Karpas-422 (cell line): ENCODE measurements at places on chromosomes 3 and 15. TPM values are rescaled to one million over a fixed set of nuclear protein-coding genes. Genes with fewer than 3 reads are reported as not detected.

- no peak overlapping the region for H3K27ac ChIP-seq
- DNase-seq: no peak
- H3K27me3 ChIP-seq: no peaks in the 10 kb centered on the region
- H3K36me3 ChIP-seq: no peaks in the 10 kb centered on the region
- no peak overlapping the region for H3K4me3 ChIP-seq
Measured at GRCh38 chr3:112084980-112085705, 1.0 kb upstream of the C3orf52 start.

DNA sequence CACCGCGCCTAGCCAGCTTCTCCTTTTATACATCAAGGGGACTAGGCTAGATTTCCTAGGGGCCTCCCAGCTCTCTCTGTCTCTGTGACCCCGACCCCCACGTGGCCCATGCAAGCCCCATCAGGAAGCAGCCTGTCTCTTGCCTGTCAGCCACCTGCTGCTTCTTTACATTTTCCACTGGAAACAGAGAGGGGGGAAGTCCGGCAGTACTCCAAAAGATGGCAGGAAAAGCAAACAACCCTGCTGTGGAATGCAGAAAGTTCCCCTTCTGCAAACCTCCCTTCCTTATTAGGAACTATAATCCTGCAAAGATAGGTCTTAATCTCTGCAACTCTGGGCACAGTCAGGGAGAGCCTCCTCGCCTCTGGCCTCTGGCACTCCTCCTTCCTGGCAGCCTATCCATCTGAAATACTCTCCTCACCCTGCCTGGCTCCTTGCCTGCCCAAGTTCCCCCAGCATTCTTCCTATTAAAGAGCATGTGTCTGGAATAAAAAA is 47.4 kb upstream of the HACD2 start:
- H3K27ac ChIP-seq: no peak overlapping the region
- no peak for DNase-seq
- H3K36me3 ChIP-seq: no peaks in the 10 kb centered on the region

- H3K27me3 ChIP-seq: no peaks in the 10 kb centered on the region
- no peak for DNase-seq
- H3K4me3 ChIP-seq: no peak overlapping the region
- no peaks in the 10 kb centered on the region for H3K36me3 ChIP-seq
- H3K4me1 ChIP-seq: no peaks in the 10 kb centered on the region
Measured at GRCh38 chr15:85089929-85090597, 108.4 kb downstream of the PDE8A start.

MNS1 gene
- 3.5 and 4.6 TPM in 2 replicates for total RNA-seq

CLRN1 gene
- total RNA-seq: not detected in 2 replicates

- H3K27ac ChIP-seq: no peak overlapping the region
- H3K27me3 ChIP-seq: no peaks in the 10 kb centered on the region
- no peaks in the 10 kb centered on the region for H3K4me1 ChIP-seq
Measured at GRCh38 chr3:110397115-110397514, 674.5 kb upstream of the NECTIN3 start.

ABCF3 gene
- 61.6 and 62.9 TPM in 2 replicates for total RNA-seq

DNA sequence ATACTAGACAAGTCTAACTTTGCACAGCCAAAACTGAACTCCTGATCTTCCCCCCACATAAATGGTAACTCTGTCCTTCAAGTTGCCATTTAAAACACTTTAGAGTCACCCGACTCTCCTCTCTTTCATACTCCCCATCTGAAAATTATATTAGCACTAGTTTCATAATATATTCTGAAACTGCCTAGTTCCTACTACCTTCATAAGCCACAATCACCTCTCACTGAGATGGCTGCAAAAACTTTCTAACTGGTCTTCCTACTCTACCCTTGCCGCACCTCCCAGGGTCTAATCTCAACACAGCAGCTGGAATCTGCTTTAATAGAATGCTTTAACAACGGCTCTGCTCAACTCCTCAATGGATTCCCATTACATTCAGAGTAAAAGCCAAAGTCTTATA is 55.0 kb downstream of the GLB1 start:
- no peak for DNase-seq
- H3K4me1 ChIP-seq: peaks cover 5% of the 10 kb centered on the region
- H3K27me3 ChIP-seq: no peaks in the 10 kb centered on the region
- H3K27ac ChIP-seq: no peak overlapping the region
- H3K36me3 ChIP-seq: peaks cover 6% of the 10 kb centered on the region; the same call in 1 of the 2 replicates

- no peak for DNase-seq
Measured at GRCh38 chr3:126060613-126061145, 23.2 kb downstream of the SLC41A3 start.

SEC61A1 gene
- 85.3 and 86.3 TPM in 2 replicates for total RNA-seq

DNA sequence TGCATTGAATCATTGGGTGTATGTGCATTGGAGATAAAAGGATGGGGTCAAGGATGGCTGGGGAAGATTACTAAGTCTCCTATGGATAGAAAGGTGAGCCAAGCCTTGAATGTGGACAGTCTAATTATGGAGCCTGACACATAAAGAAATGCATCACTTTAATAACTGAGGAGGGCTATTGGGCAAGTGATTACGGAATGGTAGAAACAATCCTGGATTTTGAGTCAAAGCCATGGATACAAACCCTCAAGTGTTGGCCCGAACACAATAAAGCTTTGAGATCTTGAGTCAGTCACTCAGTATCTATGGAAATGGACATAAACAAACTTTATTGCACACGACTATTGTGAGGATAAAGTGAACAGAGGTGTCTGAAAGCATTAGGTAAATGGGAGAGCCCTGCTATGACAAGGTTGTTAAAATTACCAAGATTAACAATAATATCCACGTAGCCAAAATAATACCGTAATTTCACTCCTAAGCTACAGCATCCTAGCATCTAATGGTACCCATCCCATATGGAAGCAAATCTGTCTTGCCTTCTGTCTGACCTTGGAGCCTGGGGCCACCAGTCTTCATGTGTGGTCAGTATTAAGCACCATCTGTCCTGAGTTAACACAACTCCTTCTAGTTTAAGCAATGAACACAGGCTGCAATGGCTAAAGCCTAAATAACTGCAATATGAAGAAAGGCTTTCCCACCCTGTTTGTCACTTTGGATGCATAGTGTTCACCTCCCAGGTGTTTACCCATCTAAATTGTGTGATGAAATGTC is 136.9 kb upstream of the PRICKLE2 start:
- no peaks in the 10 kb centered on the region for H3K4me1 ChIP-seq
- no peak overlapping the region for H3K27ac ChIP-seq
- no peak overlapping the region for H3K4me3 ChIP-seq
- no peaks in the 10 kb centered on the region for H3K27me3 ChIP-seq

- H3K36me3 ChIP-seq: no peaks in the 10 kb centered on the region
- H3K4me3 ChIP-seq: no peak overlapping the region
- no peaks in the 10 kb centered on the region for H3K4me1 ChIP-seq
Measured at GRCh38 chr3:44077267-44077666, 164.4 kb upstream of the TOPAZ1 start.

DNA sequence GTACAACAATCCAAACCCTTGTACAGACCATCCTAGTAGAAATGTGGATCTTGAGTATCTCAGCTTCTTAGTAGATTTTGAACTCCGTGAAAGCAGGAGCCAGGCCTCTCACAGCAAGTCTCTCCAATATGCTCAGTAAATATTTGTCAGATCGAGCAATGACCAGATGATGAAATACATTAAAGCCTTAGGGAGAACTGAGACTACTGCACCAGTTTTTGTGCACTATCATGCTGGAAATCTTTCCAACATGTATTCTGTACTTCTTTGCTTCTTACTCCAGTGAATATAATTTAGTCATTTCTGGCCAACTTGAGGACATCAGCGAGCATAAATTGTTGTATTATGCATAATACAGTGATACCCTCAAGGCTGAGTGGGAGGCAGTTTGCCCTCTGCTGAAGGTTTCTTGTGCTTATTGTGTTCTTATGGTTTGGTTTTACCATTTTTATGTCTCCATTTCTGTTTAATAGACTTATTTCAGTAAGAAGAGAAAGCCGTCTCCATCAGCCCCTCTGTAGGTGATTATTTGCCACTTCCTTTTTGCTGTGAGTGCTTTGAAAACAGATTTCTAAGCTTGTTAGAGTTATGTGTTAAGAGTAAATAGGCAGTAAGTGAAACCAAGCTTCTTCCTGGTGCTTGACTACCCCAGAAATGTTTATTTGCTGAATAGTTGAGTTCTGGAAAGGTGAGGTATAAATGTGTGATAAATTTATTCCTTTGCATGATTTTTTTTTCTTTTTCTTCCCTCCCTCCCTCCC is 147.1 kb downstream of the PGPEP1L start:
- no peak overlapping the region for H3K4me3 ChIP-seq
- DNase-seq: no peak
- H3K36me3 ChIP-seq: no peaks in the 10 kb centered on the region
- H3K27ac ChIP-seq: no peak overlapping the region
- H3K27me3 ChIP-seq: no peaks in the 10 kb centered on the region
- H3K4me1 ChIP-seq: peaks cover under 1% of the 10 kb centered on the region; the same call in 1 of the 2 replicates

DNA sequence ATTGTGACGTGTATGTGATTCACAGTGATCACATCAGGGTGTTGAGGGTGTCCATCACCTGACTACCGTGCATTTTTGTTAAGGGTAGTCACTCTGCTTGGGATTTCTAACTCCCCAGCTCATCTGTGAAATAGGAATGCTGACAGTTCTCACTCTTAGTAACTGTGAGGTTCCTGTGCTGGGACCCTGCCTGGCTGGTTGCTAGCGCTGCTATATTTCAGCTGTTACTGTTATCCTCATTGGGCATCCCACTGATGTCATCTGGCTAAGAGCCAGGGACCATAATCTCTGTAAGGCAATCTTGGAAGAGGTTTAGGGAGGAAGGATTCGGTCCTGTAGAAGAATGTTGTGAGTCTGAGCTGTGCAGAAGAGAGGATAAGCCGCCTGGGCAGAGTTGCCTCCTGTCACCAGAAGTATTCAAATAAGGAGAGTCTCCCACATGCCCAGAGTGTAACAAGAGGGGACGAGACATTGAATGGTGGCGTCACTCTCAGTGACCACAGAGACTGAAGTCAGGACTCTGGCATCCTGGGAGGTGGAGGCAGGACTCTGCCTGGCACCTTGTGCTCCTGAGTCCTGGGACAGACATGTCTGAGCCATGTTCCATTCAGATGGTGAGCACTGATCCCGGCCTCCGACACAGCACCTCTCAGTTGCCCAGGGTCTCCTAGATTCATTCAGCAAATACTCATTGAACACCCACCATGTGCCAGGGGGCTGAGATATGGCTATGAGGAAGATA is 52.2 kb downstream of the FBLN2 start:
- no peak overlapping the region for H3K4me3 ChIP-seq
- no peak for DNase-seq
- H3K27ac ChIP-seq: no peak overlapping the region
- H3K4me1 ChIP-seq: no peaks in the 10 kb centered on the region
- no peaks in the 10 kb centered on the region for H3K27me3 ChIP-seq

SNTN gene
- not detected in 2 replicates for total RNA-seq

BCL6 gene
- 488 and 569 TPM in 2 replicates for total RNA-seq

DNA sequence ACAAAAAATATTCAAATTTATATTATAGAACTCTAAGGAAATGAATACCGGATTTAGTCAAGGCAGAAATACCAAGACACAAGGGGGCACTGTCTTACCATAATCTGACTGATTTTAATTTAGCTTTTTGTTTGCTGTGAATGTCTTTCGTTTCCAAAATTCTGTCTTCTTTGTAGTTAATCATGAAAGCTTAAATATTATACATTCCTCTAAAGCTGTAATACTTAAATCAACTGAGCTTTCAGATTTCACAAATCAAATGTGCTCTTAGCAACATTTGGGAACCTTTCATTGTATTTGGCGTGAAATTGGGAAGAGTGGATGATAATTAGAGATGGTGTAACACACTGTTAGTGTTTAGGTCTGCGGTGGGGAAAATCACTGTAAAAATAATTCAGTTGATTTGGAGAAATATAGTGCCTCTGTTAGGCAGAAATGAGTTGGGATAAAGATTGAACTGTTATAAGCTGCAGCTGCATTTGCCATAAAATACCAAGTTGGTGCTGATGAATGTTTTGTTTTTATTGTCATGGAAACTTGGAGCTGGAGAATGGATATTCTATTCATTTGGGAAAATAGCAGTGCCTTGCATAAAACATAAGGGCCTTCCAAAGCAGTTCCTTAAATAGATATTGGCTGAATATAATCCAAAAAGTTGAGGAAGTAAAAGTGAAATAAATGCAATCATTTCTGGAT is 228.2 kb downstream of the TCF12 start:
- H3K4me3 ChIP-seq: peak overlapping the region; percentile 28; the same call in 1 of the 2 replicates
- peaks cover 63% of the 10 kb centered on the region for H3K4me1 ChIP-seq
- peak; percentile 83 for DNase-seq
- no peaks in the 10 kb centered on the region for H3K27me3 ChIP-seq
- H3K36me3 ChIP-seq: peaks cover under 1% of the 10 kb centered on the region

C3orf20 gene
- total RNA-seq: not detected in 2 replicates

GRCh38 chr3:116669576-116669975 is 40.0 kb upstream of the TUSC7 start:
- H3K27me3 ChIP-seq: no peaks in the 10 kb centered on the region
- H3K4me3 ChIP-seq: no peak overlapping the region
- DNase-seq: no peak
- no peaks in the 10 kb centered on the region for H3K36me3 ChIP-seq
- no peak overlapping the region for H3K27ac ChIP-seq

CLDN18 gene
- total RNA-seq: not detected in 2 replicates

HIGD2B gene
- total RNA-seq: 0.51 TPM in 1 of 2 replicates, not detected in the other

DNA sequence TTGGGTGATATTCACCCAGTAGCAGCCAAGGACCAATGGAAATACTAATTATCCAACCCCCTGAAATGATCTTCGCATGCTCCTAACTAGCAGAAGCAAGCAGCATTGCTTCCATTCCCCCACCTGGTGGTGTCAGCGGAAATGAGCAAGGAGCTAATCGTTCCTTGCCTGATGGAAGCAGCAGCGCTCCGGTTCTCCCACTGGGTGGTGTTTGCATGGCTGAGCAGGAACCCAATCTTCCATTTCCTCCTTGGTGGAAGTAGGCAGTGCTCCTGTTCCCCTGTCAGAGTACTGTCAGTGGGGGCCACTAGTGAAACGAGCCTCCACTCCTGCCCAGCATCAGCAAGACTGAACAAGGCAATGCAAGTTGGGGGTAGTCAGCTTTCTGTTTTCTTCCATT is 311.5 kb downstream of the CACNA2D3 start:
- H3K27ac ChIP-seq: no peak overlapping the region
- no peak overlapping the region for H3K4me3 ChIP-seq
- no peaks in the 10 kb centered on the region for H3K36me3 ChIP-seq

DNA sequence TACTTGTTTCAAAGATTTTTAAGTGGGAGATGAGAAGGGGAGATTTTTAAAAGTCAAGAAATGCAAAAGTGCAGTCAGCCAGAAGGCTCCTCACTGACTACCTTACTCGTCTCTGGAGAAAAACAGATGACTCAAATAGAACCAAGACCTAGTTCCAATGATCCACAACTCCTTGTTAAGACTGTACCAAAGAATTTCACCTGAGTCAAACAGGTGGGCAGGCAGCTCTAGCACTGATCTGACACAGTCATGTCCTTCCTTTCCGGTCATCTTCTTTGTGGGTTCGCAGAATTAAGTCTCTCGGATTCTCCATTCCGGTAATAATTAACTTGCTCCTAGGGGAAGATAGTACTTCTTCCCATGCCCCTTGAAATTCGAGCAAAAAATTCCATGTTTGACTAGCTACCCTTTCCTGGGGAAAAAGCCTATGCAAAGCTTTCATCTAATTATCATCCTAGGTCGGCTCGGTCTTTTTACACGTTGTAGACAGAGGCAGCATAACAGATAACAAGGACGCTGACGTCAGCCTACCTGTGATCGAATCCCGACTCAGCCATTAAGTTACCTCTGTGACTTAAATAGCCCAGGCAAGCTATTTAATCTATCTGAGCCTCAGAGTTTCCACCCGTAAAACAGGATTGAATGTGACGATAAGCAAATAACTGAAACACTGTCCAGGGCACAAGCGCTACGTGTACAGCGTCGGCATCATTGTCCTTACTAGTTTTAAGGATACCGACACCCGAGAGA is 758 bp downstream of the SELENOK start:
- no peaks in the 10 kb centered on the region for H3K27me3 ChIP-seq
- peaks cover 24% of the 10 kb centered on the region; the same call in 1 of the 2 replicates for H3K36me3 ChIP-seq
- H3K4me3 ChIP-seq: peak overlapping the region; percentile 93
- DNase-seq: peak; percentile 67
